ENCODE measurements at places on chromosomes 13 and 19.

- peak overlapping the region; percentile 11 for H3K27ac ChIP-seq
- H3K27me3 ChIP-seq, result no peaks in the 10 kb centered on the region
- no peaks in the 10 kb centered on the region for H3K36me3 ChIP-seq
- peaks cover 11% of the 10 kb centered on the region for H3K4me1 ChIP-seq
- H3K4me3 ChIP-seq, result peak overlapping the region; percentile 82
Observed at GRCh38 chr19:35545855-35546381, 492 bp downstream of the TMEM147 start.

DNA sequence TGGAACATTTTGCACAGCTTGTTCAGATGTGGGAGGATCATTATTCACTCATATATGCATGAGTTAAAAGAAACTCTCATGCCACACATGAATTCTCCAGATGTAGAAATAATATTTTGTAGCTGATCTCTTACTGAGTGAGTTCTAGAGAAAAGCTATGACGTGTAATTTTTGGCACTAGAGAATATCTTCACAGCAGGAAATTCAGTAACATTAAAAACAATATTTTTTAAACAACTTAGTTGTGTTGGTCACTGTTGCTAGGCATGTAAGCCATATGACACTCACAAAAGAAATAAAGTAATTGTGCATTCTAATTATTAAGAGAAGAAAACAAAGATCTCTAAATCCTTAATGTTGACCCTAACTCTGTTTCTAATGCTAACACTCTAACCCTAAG lies 371.4 kb upstream of the SLC10A2 start:
- no peaks in the 10 kb centered on the region for H3K36me3 ChIP-seq
- no peak for DNase-seq
- H3K4me1 ChIP-seq, result no peaks in the 10 kb centered on the region

- no peaks in the 10 kb centered on the region for H3K36me3 ChIP-seq
- no peaks in the 10 kb centered on the region for H3K4me1 ChIP-seq
- H3K27ac ChIP-seq, result no peak overlapping the region
- H3K27me3 ChIP-seq, result no peaks in the 10 kb centered on the region
- DNase-seq, result no peak
Observed at GRCh38 chr13:49319551-49319950, 71.8 kb downstream of the CDADC1 start.

GRCh38 chr13:110070046-110070445 lies 236.9 kb downstream of the COL4A1 start:
- H3K36me3 ChIP-seq, result no peaks in the 10 kb centered on the region
- no peaks in the 10 kb centered on the region for H3K27me3 ChIP-seq
- no peak overlapping the region for H3K4me3 ChIP-seq
- no peaks in the 10 kb centered on the region for H3K4me1 ChIP-seq
- no peak for DNase-seq
- H3K27ac ChIP-seq, result no peak overlapping the region

GRCh38 chr13:41137951-41138350 lies 5.3 kb upstream of the KBTBD6 start:
- no peak for DNase-seq
- no peaks in the 10 kb centered on the region for H3K4me1 ChIP-seq
- no peaks in the 10 kb centered on the region for H3K27me3 ChIP-seq
- H3K36me3 ChIP-seq, result no peaks in the 10 kb centered on the region
